T1000 (cell line): ENCODE measurements at places on chromosomes 16 and 17.

GRCh38 chr17:35912339-35912912, 18.1 kb downstream of the RDM1 start:
- DNase-seq: no peak

DNA sequence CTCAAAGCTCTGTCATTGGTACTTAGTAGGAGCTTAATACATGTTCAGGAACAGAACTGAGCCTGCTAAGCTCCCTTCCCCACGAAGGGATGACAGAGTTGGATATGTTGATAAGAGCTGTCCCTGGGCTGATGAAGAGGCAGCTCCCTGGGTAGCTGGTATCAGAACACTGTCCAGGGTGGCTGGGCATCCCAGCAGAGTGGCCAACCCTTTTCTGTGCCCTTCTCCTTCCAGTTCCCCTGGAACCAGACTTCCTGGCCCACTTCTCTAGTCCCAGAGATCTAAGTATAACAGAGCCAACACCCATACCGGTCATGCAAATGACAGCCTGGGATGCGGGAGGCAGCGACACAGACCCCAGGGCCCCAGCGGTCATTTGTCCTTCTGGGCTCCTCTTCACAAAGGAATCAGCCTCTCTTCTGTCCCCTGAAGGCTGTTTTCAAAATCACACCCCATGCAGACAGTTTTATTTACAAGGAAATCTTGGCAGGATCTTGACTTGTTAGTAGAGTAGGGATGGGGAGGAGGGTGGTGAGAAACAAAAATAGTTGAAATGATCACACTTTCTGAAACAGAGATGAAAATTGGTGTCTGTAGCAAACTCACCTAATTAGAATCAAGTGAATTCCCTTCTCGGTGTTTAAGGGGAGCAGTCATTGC, 1.4 kb upstream of the RHBDL3 start:
- DNase-seq: no peak

- no peak for DNase-seq
Measured at GRCh38 chr16:9134739-9135138, 43.3 kb downstream of the HAPSTR1 start.

- no peak for DNase-seq
Measured at GRCh38 chr17:56111706-56112485, 41.4 kb upstream of the ANKFN1 start.

- no peak for DNase-seq
Measured at GRCh38 chr17:69540356-69540755, 125.9 kb downstream of the MAP2K6 start.

GRCh38 chr17:19676896-19677295, 28.3 kb downstream of the ALDH3A2 start:
- no peak for DNase-seq
